ENCODE measurements at places on chromosomes 2 and 18. TPM values are rescaled to one million over a fixed set of nuclear protein-coding genes. Genes with fewer than 3 reads are reported as not detected.
A peak's percentile ranks its signal among the peaks of the same experiment; 100 is the strongest.

POTEC gene
- polyA plus RNA-seq, result 0.06 TPM

FIGN gene
- polyA plus RNA-seq, result 1.3 TPM

CRYBA2 gene
- polyA plus RNA-seq, result 13.3 TPM

ITGA4 gene
- polyA plus RNA-seq, result 14.9 TPM

CD28 gene
- 1.5 TPM for polyA plus RNA-seq

TYMS gene
- 69.9 TPM for polyA plus RNA-seq

XDH gene
- polyA plus RNA-seq, result 138 TPM

ARHGEF4 gene
- 5.4 TPM for polyA plus RNA-seq

CRYGC gene
- not detected for polyA plus RNA-seq

DNA sequence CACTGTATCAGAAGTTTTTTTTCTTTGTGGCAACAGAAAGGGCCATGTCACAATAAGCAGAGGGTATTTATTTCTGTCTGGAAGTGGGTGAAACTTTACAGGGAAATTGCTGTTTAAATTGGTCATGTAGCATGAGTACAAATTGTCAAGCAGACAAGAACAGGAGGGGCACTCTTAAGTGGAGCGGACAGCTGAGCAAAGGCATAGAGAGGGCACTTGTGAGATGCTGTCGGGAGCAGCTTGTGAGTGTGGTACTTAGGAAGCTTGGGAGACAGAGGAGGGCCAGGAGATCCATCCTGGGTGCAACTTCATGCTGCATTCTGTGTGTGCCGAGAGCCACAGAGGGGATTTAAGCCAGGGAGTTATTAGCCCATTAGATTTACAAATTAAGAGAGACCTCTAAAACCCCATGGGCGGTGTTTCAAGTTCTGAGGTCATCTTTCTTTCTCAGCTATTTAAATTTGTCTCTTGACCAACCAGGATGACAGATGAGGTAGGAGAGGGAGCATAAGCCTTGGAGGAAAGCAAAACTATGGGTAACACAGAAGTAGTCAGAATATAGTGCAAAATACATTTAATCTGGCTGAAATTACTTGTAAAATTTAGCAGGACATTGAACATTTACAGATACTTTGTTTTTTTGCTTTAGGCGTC lies 30.4 kb downstream of the INPP4A start:
- no peak for DNase-seq

DNA sequence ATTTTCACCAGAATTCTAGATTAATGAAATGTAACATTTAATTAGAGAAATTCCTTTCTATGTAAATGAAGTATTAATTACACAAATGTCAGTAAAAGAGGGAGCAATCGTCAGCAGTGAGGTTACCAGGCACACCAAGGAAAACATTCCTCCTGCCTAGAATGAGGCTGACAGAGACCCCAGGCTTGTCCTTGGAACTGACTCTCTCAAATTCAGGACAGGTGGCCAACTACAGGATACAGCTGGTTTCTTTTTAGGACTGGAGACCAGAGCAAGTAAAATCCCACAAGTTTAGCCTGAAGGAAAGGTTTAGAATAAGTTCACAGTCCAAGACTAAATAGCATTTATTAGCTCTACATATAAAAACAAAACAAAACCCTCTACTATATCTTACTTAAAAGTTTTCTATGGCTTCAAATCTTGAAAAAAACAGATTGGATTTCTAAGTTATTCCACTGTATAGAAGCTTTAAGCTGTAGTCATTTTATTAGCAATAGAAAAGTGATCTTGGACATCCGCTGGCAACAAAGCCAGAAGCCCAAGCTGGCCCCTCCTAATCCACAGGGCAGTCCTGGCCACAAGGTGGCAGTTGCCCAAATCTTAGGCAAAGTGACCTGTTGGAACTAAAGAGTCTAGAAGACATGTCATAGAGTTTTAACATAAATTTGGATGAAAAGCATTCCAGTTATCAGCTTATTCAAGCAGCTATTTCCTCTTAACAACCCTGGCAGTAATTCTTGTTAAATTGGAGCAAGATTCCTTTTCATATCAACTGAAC lies 81.0 kb downstream of the SP3 start:
- DNase-seq, result no peak

- no peak for DNase-seq
Observed at GRCh38 chr2:212147921-212148513, 390.6 kb downstream of the ERBB4 start.

DNA sequence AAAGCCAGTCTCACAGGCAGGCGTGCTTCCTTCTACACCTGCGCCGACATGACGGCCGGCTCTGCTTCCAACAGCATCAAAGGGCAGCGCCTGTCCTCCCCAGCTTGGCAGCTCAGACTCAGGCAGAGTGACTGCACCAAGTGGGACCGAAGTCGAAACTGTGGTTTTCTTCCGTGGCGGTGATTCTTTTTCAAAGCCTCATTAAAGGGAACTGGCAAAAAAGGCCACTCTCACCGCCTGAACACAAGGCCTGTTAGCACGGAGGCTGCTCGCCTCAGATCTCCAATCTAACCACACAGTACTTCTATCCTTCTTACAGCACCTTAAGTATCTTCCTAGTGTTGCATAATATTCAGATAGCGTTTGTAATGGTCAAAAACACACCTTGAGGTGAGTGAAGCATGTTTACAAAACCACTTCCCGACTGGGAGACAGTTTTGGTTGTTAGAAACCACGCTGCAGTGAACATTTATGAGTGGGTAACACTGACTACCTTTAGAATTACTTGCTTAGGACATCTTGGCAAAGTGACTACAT lies 236.4 kb downstream of the HDAC4 start:
- no peak for DNase-seq

DNA sequence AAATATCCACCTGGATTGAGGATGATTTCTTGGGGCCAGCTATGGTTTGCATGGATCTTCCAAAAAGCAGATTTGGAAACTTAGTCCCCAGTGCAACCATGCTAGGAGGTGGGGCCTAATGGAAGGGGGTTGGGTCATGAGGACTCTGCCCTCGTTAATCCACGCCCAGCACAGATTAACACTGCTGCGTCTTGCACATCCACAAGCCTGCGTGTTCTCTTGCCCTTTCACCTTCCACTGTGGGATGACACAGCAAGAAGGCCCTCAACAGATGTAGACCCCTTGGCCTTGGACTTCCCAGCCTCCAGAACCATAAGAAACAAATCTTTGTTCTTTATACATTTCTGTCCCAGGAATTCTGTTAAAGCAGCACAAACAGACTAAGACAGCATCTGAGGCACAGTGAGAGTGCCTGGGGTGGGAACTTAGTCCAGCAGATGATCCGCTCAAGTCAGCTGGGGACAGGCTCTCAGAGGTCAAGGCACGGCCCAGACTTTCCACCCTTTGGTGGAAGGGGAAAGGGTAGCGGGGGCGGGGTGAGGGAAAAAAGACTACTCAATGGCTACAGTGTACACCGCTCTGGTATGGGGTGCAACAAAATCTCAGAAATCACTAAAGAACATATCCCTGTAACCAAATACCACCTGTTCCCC lies 2.4 kb downstream of the RAB17 start:
- DNase-seq, result peak; percentile 70

DNA sequence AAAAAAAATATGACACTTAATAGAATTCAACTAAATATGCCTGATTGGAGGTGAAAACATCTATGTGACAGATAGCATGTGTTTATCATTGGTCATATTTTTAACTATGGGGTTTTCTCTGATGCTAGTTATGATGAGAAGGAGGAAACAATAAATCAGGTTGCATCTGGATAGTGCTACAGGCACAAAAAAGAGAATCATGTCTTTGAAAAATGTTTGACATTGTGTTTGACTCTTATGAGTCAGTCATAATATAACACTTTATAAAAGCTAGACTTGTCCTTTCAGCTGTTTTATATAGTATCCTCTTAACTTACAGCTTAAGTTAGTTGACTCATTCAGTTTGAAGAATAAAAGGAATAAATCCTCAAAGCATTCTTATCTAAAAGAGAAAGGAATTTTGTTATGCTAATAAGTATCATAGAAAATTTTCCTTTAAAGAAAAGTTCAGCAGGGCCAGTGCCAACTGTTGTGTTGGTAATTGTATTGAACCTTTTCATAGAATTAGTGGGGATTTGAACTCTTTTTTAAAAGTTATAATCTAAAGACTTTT lies 78.4 kb upstream of the UBXN4 start:
- DNase-seq, result no peak

DNA sequence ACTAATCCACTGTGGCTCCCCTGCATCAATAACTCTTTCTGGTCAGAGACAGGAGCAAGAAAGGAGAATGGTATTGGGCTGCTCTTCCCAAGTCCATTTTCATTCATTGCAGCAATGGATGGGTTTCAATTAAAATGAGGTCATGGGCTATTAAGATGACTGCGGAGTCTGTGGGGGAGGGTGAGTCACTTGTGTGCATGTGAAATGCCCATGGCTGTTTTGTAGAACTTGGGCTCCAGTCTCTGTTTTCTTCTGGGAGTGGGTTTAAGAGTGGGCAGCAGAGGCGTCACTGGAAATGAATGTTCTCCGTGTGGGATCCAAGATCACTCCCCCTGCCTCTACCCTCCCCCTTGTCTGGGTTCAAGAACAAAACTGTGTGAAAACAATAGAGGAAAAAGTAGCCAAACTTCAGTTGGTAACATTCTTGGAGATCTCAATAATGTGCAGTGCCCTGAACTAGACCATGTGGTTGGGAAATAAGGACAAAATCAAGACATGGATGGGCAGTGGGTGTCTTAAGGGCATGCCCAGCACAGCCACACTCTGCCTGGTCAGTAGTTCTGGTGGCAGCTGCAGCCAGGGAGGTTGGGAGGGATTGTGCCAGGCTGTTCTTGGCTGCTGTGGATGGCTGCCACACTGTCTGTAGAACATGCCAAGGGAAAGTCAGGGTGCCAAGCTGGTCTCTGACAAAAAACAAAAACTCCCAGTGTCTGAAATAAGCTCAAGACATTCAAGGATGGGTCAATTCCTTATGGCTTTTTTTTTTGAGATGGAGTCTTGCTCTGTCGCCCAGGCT lies 68.2 kb upstream of the CXCR4 start:
- no peak for DNase-seq

DNA sequence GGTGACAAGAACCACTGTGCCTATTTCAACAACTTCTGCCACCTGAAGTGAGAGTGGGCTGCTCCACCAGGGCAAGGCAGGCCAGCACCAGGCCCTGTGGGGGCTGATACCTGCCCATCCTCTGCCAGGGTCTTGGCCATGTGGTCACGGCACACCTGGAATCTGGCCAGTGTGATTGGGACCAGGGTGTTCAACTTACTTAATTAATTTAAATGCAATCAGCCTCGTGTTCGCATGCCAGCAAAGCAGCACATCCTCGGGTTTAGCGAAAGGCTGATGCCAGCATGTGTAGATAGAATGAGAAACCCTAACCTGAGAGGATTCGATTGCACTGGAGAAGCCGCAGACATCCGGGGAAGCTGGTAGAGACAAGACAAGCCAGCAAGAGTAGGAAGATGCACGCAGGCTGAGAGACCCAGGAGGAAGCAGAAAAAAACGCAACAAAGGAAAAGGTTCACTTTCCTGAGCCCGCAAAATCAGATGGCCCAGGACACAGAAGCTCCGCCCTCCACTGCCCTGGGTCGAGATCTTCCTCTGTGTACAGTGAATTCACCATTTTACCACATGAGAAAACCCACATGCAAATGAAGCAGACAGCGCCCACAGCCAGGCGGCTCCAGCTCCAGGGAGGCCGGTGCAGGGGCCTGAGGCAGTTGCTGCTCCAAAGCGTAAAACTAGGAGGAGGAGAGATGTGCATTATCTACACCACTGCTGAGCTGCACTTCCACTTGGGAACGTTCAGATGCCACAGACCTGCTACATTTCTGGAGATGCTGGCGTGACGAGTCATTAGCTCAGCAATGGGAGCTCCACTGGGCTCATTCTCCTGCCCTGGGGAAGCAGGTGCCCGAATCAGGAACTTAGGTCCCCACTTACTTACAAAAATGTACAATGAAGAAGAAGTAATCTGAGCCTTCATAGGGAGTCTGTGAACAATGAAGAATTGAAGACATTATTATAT lies 92.1 kb downstream of the TMEM18 start:
- DNase-seq, result no peak

GRCh38 chr2:24076849-24077534 lies 866 bp upstream of the SF3B6 start:
- peak; percentile 88 for DNase-seq

DNA sequence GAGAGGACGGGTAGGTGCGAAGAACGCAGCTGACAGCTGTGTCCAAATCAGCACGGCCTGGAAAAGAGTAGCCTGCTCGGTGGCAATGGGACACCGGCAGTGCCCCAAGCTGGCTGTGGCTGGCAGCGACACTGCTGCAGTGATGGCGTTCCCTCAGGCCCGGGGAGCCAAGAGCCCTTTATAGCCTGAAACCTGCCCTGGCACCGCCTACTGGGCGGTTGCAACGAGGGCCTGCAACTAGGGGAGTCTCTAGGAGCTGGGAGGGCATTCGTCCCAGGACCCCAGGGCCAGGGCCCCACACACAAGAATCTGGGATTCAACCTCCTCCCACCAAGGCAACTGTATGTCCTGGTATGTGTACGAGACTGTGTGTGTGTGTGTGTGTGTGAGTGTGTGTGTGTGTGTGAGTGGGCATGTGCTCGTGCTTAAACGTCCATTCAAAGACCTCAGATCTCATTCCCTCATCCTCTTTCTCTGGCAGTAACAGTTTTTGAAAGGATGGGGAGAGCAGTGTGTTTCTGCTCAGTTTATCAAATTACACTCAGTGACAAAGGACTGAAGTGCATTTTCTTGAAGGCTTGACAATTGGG lies 6.8 kb upstream of the CYP26B1 start:
- DNase-seq, result no peak

GRCh38 chr2:190060626-190061025 lies 1.9 kb downstream of the MSTN start:
- DNase-seq, result no peak
